ENCODE measurements at places on chromosomes 11 and 22. TPM values are rescaled to one million over a fixed set of nuclear protein-coding genes. Genes with fewer than 3 reads are reported as not detected.

The KIRREL3 gene
- 1.1 TPM for total RNA-seq

The DUSP8 gene
- total RNA-seq: 0.09 TPM

The CCDC87 gene
- 1.2 TPM for total RNA-seq

The DEPDC7 gene
- 0.39 TPM for total RNA-seq

The LPXN gene
- 5.0 TPM for total RNA-seq

The RASD2 gene
- total RNA-seq: 0.19 TPM

The MTCH2 gene
- total RNA-seq: 83.6 TPM

DNA sequence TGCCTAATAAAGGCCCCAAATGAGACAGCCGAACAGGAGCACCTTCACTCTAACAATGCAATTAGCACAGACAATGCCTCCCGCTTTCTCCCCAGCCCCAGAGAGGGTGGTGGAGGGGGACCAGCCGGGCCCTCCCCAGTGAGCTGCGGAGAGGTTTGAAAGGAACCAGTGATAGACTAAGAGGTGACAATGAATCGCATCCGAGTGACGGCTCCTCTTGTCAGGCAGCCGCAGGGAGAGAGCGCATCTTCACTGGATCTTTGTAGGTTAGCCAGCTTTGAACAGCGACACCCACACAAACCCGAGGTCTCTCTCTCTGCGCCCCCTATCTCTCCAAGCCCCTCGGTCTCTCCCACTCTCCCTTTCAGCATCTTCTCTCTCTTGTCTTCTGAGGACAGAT, 28.0 kb downstream of the FLRT1 start:
- H3K4me3 ChIP-seq: no peak overlapping the region
- H3K27ac ChIP-seq: no peak overlapping the region
- peaks cover 59% of the 10 kb centered on the region for H3K27me3 ChIP-seq
- no peaks in the 10 kb centered on the region for H3K36me3 ChIP-seq

- DNase-seq: no peak
- no peaks in the 10 kb centered on the region for H3K27me3 ChIP-seq
- peaks cover 17% of the 10 kb centered on the region for H3K4me1 ChIP-seq
- no peak overlapping the region for H3K27ac ChIP-seq
Observed at GRCh38 chr11:76777305-76777704, 5.9 kb upstream of the TSKU start.

GRCh38 chr11:34055218-34056000, 3.9 kb downstream of the CAPRIN1 start:
- peaks cover 23% of the 10 kb centered on the region for H3K4me1 ChIP-seq
- no peaks in the 10 kb centered on the region for H3K27me3 ChIP-seq
- H3K4me3 ChIP-seq: peak overlapping the region; percentile 100
- peaks cover 15% of the 10 kb centered on the region for H3K36me3 ChIP-seq
- DNase-seq: no peak

DNA sequence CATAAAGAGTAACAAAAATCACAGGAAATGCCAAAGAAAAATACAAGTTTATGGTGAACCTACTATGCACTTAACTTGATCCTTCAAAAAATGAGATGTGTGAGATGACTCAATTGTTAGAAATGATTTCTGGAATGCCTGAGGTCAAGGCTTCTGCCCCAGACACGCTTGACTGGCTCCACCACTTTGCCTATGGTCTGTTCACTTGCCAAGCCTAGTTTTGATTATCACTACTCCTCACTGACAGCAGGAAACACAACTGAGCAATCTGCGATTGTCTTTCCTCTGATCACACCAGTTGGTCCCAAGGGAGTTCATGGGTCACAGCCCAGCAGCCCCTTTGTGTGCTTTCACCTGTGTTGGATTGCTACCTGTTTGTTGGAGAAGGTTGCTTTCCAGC, 20.6 kb upstream of the PRDM10 start:
- no peaks in the 10 kb centered on the region for H3K27me3 ChIP-seq
- H3K4me1 ChIP-seq: no peaks in the 10 kb centered on the region
- H3K27ac ChIP-seq: no peak overlapping the region
- H3K4me3 ChIP-seq: no peak overlapping the region
- DNase-seq: no peak

- H3K27ac ChIP-seq: no peak overlapping the region
- peaks cover 16% of the 10 kb centered on the region for H3K4me1 ChIP-seq
- no peaks in the 10 kb centered on the region for H3K36me3 ChIP-seq
Observed at GRCh38 chr11:70713086-70713835, 314.9 kb downstream of the CTTN start.

GRCh38 chr11:46692450-46692849, 8.0 kb downstream of the ARHGAP1 start:
- no peak overlapping the region for H3K27ac ChIP-seq
- no peaks in the 10 kb centered on the region for H3K36me3 ChIP-seq
- no peaks in the 10 kb centered on the region for H3K27me3 ChIP-seq
- no peaks in the 10 kb centered on the region for H3K4me1 ChIP-seq
- no peak overlapping the region for H3K4me3 ChIP-seq

GRCh38 chr11:71248656-71249055, 3.7 kb downstream of the SHANK2 start:
- H3K36me3 ChIP-seq: no peaks in the 10 kb centered on the region
- no peak overlapping the region for H3K4me3 ChIP-seq
- DNase-seq: no peak
- peaks cover 40% of the 10 kb centered on the region for H3K4me1 ChIP-seq
- H3K27ac ChIP-seq: no peak overlapping the region

DNA sequence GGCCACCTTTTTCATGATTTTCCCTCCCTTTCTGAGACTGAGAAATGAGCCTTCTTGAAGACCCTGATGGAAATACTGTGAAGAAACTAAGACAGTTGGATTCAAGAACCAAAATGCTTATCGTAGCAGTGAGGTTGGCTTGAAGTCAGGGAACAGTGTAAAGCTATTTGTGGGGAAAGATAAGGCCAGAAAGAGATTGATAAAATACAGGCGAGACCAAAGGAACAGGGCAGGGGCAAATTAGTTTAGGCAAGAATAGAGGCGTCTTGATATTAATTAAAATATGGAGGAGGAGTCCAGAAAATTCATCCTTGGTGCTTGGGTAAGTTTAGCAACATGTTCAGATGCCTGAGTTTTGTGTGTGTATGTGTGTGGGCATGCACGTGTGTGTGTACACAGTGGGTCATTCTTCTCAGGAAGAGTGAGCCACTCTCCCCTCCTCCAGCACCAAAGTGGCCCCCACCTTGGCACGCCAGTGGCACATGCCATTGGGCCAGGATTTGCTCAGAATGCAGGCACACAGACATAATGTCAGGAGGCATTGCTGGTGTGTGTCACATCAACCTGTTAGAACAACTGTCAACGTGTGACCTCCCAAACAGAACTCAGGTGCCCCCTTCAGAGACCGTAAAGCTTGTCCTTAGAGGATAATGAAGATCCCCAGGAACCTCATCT, 3.9 kb upstream of the EHF start:
- no peaks in the 10 kb centered on the region for H3K27me3 ChIP-seq
- no peak overlapping the region for H3K27ac ChIP-seq
- DNase-seq: no peak

DNA sequence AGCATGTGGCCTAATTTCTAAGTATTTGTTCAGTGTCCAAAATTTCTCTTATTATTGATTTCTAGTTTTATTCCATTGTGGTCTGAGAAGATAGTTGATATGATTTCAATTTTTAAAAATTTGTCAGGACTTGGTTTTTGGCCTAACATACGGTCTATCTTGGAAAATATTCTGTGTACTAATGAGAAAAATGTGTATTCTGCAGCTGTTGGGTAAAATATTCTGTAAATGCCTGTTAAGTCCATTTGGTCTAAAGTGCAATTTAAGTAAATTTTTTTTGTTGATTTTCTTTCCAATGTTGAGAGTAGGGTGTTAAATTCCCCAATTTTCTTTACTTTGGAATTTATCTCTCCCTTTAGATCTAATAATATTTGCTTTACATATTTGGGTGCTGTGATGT, 78.3 kb downstream of the TECTA start:
- H3K36me3 ChIP-seq: peaks cover 6% of the 10 kb centered on the region
- H3K4me3 ChIP-seq: no peak overlapping the region
- no peaks in the 10 kb centered on the region for H3K27me3 ChIP-seq
- no peak overlapping the region for H3K27ac ChIP-seq
- DNase-seq: no peak

GRCh38 chr11:131393691-131394090, 23.3 kb downstream of the NTM start:
- no peak overlapping the region for H3K4me3 ChIP-seq
- H3K36me3 ChIP-seq: no peaks in the 10 kb centered on the region
- H3K4me1 ChIP-seq: peaks cover 10% of the 10 kb centered on the region
- H3K27me3 ChIP-seq: no peaks in the 10 kb centered on the region
- H3K27ac ChIP-seq: no peak overlapping the region
- DNase-seq: no peak
